ENCODE measurements at places on chromosomes 11 and 22.

- DNase-seq: no peak
Observed at GRCh38 chr22:16601437-16602223, 9.0 kb upstream of the CCT8L2 start.

DNA sequence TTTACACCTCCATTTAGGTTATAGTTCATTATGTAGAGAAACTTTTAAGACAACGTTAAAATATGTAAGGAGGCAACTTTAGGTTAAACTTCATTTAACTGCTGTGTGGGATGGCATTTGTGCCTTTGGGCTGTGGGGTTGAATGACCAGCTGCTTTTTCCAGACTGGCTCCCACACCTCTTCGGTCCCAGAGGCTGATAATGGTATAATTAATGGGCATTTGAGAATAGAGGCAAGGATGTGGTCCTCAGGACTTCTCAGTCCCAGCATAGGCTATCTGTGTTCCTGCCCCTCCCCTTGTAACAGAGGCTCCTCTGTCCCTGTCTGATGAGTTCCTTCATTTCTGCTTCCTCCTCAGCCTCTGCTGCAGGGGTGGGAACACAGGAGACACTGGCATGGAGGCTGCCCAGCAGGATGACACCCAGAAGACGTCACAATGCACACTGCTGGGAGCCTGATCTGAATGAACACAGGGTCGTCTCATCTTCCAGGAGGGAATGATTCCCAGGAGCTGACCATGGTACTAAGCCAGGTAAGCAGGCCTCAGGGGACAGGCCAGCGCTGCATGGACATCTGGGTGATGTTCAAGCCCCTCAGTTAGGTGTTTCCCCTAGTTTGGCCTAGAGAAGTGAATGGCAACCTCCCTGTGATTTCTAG lies 17.1 kb upstream of the GNAZ start:
- no peak for DNase-seq

GRCh38 chr11:90364527-90364926 lies 141.7 kb upstream of the CHORDC1 start:
- DNase-seq: no peak

GRCh38 chr22:49936018-49936972 lies 17.9 kb downstream of the CRELD2 start:
- no peak for DNase-seq

GRCh38 chr11:10499874-10500601 lies 40.9 kb downstream of the RNF141 start:
- DNase-seq: no peak

GRCh38 chr22:17234144-17234623 lies 14.9 kb upstream of the ADA2 start:
- no peak for DNase-seq

- no peak for DNase-seq
Observed at GRCh38 chr11:120626791-120627190, 115.2 kb downstream of the GRIK4 start.

DNA sequence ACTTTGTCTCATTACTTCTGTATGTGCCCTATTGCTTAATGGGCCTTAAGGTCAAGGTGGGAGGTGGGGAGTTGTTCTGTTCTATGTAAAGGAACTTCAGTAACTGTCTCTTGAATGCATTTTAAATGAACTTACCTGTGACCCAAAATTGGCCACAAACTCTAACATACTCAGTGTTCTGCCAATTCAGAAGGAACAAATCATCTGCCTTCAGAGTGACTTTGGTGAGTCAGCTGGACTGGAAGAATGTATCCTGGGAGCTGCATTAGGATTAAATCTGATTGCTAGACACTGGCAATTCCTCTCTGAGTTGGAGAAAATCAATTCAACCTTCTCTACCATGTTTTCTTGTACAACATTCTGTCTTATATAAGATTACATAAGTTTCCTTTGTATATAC lies 1104.8 kb downstream of the DLG2 start:
- DNase-seq: peak; percentile 6

- DNase-seq: no peak
Observed at GRCh38 chr22:31144223-31144622, 3.9 kb upstream of the PLA2G3 start.

DNA sequence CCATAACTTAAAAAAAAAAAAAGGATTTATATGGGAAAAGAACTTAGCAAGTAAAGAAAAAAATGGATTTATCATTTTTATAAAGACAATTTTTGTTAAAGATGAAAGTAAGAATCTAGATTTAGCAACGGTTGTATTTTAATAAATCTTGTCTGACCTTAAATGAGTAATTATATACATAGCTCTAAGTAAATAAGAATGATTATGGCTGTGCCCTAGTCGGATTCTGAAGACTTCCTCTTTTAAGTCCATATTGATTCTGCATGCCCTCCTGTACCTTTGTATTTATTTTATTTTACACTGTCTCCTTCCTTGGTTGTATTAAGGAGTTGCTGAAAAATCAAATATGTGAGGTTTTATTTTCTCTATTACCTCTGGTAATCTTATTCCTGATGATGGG lies 7.1 kb downstream of the RBX1 start:
- DNase-seq: no peak

- DNase-seq: no peak
Observed at GRCh38 chr22:28939932-28940331, 56.6 kb downstream of the ZNRF3 start.

DNA sequence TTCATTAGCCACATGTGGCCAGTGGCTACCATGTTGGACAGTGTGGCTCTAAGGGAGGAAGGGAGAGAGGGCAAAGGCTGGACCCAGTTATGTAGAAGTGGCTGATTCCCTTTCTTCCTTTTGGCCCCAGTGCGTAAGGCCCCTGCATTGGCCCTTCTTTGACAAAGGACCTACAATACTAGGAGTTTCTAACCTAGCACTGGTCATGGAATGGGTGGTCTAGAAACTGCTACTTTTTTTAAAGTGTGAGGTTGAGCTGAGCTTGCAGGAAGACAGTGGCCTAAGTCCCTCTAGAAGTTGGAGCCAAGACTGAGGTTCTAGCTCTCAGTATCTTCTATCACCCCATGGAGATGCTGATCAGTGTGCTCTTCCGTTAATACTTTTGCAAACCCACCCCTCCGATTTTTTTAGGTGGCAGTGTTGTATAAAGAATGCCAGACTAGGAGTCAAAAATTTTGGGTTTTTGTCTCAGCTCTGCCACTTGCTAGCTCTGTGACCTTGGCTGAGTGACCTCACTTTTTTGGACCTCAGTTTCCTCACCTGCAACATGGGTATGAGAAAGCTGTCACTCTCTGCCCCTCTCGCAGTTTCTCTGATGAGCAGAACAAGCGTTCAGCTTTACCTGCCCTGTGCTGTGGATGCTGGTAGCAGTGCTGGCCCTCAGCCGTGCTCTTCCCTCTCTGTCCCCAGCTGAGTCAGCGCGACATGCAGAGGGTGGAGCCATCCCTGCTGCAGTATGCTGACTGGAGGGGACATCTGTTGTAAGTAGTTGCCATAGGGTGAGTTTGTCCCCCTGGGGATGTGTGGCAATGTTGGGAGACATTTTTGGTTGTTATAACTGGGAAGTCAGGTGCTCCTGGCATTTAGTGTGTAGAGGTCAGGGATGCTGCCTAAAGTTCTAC lies 6.9 kb downstream of the ACCS start:
- DNase-seq: no peak

- no peak for DNase-seq
Observed at GRCh38 chr11:86495351-86495750, 120.7 kb downstream of the CCDC81 start.

GRCh38 chr22:42905217-42905616 lies 48.1 kb upstream of the ARFGAP3 start:
- no peak for DNase-seq

- DNase-seq: no peak
Observed at GRCh38 chr22:47994601-47995263, 1232.3 kb downstream of the TBC1D22A start.

- DNase-seq: peak; percentile 85
Observed at GRCh38 chr22:27108425-27109114, 451.2 kb downstream of the MIAT start.

GRCh38 chr11:132981131-132981956 lies 551.0 kb downstream of the OPCML start:
- DNase-seq: no peak

- DNase-seq: no peak
Observed at GRCh38 chr11:72338741-72339140, 94.8 kb upstream of the PHOX2A start.

DNA sequence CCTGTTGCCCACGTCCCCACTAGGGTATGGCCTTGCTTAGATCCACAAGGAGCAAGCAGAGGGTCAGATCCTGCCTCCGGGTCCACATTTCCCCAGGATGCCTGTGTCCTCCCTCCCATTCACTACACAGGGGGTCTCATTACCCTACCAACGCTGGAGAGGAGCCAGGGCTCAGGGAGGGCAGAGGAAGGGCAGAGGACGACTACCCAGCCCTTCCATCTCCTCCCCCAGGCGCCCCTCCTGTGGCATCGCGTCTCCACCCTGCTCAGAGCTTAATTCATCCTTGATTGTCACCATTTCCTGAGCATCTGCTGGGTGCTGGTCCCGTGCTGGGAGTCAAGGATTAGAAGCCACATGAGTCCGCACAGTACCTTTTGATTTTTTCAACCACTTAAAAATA lies 5.0 kb downstream of the NFAM1 start:
- DNase-seq: no peak

GRCh38 chr11:65427691-65428577 lies 5.3 kb downstream of the NEAT1 start:
- DNase-seq: no peak

GRCh38 chr11:60981515-60981914 lies 10.0 kb downstream of the CD6 start:
- no peak for DNase-seq

DNA sequence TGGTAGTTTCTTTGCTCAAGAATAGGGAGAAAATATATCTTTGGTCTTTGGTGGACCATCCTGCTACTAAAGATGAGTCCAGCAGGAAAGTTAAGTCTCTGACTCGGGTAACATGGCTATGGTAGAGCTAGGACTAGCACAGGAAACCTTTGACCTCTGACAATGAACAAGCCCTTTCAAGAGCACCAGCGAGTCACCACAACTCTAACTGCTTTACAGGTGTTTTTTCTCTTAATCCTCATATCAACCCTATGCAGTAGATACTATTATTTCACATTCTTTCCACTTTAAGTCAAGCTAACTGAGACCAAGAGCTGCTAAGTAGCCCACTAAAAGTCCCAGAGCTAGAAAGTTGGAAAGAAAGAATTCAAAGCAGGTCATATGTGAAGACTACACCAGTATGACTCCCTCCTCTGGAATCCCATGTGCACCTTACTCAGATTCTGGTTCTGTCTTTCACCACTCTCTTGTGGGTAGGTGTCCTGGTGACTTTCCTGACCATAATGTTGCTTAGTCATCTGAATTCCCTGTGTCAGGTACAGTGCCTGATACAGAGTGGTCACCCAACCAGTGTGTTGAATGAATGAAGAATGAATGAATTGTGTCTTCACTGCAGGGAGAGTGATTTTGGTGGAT lies 53.8 kb upstream of the ME3 start:
- no peak for DNase-seq

DNA sequence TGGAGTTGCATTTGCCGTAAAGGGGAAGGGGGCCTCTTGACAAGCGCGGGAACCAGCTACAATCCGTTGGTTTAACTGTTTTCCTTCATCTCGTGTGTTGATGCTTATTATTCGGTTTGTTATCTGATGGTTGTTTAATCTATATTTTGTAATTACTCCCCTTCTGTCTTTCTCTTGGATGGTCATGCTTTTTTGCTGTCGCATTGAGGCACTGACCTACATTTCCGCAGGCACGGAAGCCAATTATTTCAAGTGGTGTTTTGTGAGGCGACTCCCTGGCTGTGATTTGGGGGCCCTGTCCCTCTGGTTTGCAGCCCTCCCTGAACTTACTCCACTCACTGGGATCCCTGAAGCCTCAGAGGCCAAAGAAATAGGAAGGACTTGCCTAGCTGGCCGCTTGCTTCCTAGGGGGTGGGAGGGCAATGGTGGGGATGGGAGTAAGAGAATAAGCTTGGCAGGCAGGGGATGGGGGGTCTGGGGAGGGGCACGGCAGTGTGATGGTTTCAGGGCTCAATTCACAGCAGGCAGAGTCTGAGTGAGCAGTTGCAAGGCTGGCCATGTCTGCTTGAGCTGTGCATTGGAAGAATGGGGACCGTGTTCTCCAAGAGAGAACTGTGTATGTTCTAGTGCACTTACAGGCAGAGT lies 165.8 kb upstream of the B3GAT1 start:
- no peak for DNase-seq

- no peak for DNase-seq
Observed at GRCh38 chr11:94926271-94926625, 47.1 kb downstream of the CWC15 start.

DNA sequence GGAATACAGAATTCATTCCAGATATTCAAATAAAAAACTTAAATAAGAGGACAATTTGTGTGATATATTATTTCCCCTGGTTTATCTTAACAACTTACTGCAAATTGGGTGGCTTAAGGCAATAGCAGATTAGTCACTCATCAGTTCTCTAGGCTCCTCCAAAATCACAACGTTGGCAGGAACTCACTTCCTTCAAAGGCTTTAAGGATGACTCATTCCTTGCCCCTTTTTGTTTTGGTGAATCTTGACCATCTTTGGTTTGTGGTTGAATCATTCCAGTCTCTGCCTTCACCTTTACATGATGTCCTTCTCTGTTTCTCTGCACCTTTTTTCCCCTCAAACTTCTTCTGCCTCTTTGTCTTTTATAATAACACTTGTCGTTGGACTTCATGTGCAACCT lies 3.4 kb downstream of the OR10AG1 start:
- DNase-seq: no peak

DNA sequence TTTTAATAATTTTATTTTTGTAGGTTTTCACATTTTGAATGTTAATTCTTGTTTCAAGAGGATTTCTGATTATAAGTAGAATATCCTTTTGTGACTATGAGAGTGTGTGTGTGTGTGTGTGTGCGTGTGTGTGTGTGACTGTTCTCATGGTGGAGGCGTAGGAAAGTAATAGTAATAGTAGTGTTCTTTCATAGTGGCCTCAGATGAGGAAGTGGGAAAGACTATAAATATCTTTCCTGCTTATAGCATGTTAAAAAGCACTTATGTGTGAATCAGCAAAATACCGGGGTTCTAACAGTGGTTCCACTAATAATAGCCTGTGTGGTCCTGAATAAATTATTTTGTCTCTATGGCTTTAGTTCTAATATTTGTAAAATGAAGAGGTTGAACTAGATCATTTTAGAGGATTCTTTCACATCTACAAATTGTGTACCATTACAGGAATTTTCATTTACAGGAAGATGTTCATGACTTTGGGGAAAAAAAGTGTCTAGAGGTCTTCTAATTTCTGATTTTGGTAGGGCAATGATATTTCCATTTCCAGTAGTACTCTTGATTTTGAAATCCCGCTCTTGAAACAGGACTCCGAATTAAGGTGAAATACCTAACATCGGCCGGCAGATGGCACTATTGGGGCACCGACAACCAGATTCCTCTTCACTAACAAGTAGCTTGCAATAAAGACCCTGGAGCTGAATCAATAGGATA lies 29.9 kb upstream of the OR10G7 start:
- peak; percentile 64 for DNase-seq
